ENCODE measurements at places on chromosomes 1 and 21. TPM values are rescaled to one million over a fixed set of nuclear protein-coding genes. Genes with fewer than 3 reads are reported as not detected.

GRCh38 chr1:197774466-197775281 is 606 bp downstream of the DENND1B start:
- H3K27me3 ChIP-seq, result no peaks in the 10 kb centered on the region
- H3K27ac ChIP-seq, result peak overlapping the region; percentile 72
- peaks cover 44% of the 10 kb centered on the region for H3K4me1 ChIP-seq
- H3K4me3 ChIP-seq, result peak overlapping the region; percentile 72

The FMO5 gene
- 1.0 TPM for total RNA-seq

DNA sequence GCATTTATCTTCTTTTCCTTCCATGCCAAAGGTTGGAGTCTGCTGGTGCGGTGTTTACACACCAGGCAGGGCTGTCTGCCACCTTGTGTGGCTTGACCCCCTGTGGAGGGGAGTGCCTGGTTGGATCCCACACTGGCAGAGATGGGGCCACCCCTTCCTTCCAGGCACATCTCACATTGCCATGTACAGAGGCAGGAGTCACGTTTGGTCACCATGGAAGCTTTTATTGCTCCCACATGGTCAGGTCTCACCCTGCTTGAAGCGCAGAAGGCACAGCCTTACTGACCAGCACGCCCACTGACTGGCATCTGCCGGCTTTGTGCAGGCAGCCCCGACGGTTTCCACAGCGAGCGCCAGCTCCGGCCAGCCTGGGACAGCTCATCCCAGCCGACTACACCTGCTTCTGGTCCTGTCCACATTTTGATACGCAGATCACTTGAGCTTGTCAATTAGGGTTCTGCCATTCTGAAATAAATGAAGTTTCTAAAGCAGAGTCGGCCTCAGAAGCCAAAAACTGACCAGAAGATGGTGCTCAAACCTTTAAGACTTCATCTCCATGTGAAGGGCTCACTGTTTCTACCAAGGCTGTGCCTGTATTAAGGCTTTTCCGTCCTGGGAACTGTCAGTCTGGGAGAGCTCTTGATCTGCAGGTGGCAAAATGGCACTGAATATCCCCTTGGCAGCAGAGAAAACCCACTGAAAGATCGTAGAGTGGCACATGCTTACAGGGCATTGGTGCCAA is 35.6 kb upstream of the EPHA8 start:
- H3K27ac ChIP-seq, result no peak overlapping the region
- no peak for DNase-seq
- H3K27me3 ChIP-seq, result no peaks in the 10 kb centered on the region
- H3K36me3 ChIP-seq, result no peaks in the 10 kb centered on the region
- H3K4me1 ChIP-seq, result no peaks in the 10 kb centered on the region

GRCh38 chr21:45266518-45267389 is 20.9 kb downstream of the POFUT2 start:
- DNase-seq, result no peak
- no peaks in the 10 kb centered on the region for H3K4me1 ChIP-seq
- H3K4me3 ChIP-seq, result no peak overlapping the region
- no peak overlapping the region for H3K27ac ChIP-seq
- H3K36me3 ChIP-seq, result peaks cover 13% of the 10 kb centered on the region

- DNase-seq, result no peak
- H3K27ac ChIP-seq, result no peak overlapping the region
- H3K4me1 ChIP-seq, result no peaks in the 10 kb centered on the region
- no peak overlapping the region for H3K4me3 ChIP-seq
- peaks cover 85% of the 10 kb centered on the region for H3K27me3 ChIP-seq
- H3K36me3 ChIP-seq, result no peaks in the 10 kb centered on the region
Measured at GRCh38 chr21:33151941-33152731, 77.6 kb upstream of the IFNAR2 start.

DNA sequence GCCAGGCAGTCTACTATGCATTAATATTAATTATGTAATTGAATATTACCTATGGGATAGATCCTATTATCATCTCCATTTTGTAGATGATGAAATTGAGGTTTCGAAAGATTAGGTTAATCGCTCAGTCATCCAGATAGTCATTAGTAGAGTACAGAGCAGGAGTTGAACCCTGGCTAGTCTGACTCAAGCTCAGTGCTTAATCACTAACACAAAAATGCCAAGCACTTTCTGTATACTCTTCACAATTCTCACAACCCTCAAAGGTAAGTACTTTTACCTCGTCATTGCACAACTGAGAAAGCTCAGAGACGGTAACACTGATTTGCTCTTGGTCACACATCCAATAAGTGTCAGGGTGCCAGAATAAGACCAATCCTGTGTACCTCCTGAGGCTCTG is 280.2 kb upstream of the PLXNA2 start:
- no peak for DNase-seq
- peaks cover 39% of the 10 kb centered on the region for H3K27me3 ChIP-seq
- H3K36me3 ChIP-seq, result no peaks in the 10 kb centered on the region
- H3K4me1 ChIP-seq, result no peaks in the 10 kb centered on the region

DNA sequence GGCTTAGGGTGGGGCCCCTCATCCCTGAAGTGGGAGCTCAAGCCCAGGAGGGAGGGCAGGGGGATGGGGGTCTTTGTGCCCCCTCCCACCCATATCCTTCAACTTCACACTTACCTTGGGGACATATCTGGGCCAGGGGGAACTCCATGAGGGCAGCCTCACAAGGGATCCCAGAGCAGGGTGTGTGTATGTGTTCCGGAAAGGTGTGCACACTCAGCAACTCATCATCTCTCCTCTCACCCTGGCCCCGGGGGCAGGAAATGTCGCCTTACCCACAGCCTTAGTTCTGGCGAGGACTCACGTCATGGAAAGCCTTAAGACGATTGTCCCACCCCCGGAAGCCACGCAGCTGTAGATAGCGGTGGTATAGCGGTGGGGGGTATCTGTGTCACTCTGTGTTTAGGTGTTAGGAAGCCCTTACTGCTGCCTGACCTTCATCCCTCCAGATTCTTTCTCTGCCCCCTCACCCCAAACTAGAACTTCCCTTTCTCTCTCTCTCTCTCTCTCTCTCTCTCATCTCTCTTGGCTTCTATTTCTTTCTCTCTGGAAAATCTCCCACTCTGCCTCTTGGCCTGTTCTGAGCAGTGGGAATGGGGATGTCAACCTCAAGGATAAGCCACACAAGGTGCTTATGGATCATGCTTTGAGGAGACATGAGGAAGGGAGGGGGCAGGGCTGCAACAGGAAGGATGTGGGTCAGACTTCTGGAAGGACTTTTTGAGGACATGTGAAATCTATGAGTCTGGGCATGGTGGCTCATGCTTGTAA is at the start of gene SH2D2A:
Gene SH2D2A (minus strand): TSS at position 288 of the 768 bp plus-strand sequence. CDS start 140 bp downstream, at position 148.
- peaks cover 16% of the 10 kb centered on the region for H3K4me1 ChIP-seq
- H3K27ac ChIP-seq, result no peak within 1 kb of the TSS
- peaks cover 7% of the 10 kb centered on the region for H3K36me3 ChIP-seq
- DNase-seq, result no peak
- no peak within 1 kb of the TSS for H3K4me3 ChIP-seq

- H3K27ac ChIP-seq, result peak overlapping the region; percentile 1
- H3K36me3 ChIP-seq, result peaks cover 21% of the 10 kb centered on the region
- H3K27me3 ChIP-seq, result no peaks in the 10 kb centered on the region
- H3K4me1 ChIP-seq, result peaks cover 89% of the 10 kb centered on the region
Measured at GRCh38 chr1:206947255-206947654, 989 bp upstream of the PIGR start.

- no peak for DNase-seq
- H3K4me3 ChIP-seq, result no peak overlapping the region
- H3K27me3 ChIP-seq, result peaks cover 73% of the 10 kb centered on the region
- no peaks in the 10 kb centered on the region for H3K36me3 ChIP-seq
- no peaks in the 10 kb centered on the region for H3K4me1 ChIP-seq
Measured at GRCh38 chr1:167623951-167624350, 6.1 kb upstream of the RCSD1 start.

- no peak for DNase-seq
- H3K36me3 ChIP-seq, result no peaks in the 10 kb centered on the region
- no peak overlapping the region for H3K27ac ChIP-seq
Measured at GRCh38 chr1:10733474-10734366, 62.7 kb downstream of the CASZ1 start.

The CFHR5 gene
- total RNA-seq, result not detected

The TLCD4 gene
- 52.1 TPM for total RNA-seq

The DNM3 gene
- total RNA-seq, result 1.3 TPM

DNA sequence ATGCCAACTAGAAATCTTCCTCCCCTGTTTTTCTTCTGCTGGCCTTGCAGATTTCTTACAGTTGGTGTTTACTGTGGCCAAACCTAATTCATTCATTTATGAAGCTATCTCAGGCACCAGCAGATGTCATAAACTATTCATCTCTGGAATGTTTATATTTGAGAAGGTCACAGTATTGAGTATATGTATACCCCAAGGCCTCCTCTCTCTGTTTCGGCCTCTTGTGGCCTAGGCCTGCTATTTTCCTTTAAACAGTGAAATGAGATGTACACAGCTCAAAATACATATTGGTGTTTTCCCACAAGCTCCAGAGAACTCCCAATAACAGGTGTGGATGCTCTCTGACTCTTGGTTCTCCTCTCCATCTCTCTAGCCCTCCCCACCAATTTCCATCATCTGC is 520.7 kb upstream of the CAMK1G start:
- no peak overlapping the region for H3K4me3 ChIP-seq
- no peak overlapping the region for H3K27ac ChIP-seq
- H3K4me1 ChIP-seq, result no peaks in the 10 kb centered on the region
- H3K27me3 ChIP-seq, result peaks cover 35% of the 10 kb centered on the region

DNA sequence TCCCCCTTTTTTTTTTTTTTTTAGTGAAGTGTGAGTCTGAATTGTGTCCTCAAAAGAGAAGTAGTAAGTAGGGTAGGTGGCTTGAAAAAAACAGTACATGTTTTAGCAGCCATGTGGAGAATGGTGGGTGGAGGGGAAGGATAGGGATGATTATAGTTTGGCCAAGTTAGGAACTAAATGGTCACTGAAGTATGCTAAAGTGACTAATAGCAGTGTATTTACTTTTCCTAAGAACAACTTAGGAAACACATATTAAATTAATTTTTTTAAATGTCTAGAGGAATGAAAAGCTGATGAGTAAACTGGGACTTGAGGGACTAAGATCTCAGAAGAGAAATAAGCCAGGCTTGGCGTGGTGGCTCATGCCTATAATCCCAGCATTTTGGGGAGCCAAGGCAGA is 55.5 kb downstream of the PLA2G4A start:
- no peak overlapping the region for H3K4me3 ChIP-seq
- H3K36me3 ChIP-seq, result no peaks in the 10 kb centered on the region
- no peak for DNase-seq
- no peaks in the 10 kb centered on the region for H3K27me3 ChIP-seq
- H3K27ac ChIP-seq, result no peak overlapping the region

DNA sequence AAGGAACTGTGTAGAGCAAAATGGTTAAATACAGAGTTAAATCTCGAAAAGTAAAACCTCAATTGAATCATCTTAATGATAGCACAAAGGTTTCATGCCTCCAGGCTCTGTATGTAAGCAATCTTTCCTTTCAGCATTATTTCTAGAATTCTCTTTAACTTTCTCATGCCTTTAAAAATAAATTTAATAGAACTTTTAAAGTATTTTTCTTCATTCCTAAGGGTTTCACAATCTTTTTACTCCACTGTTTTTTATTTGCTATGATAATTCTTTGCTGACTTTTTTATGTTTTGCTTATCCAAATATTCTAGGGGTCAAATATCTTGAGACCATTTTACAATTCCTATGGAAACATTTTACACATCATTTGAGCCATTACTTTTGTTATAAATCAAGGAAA is 288.0 kb downstream of the BACH1 start:
- no peak overlapping the region for H3K27ac ChIP-seq
- no peaks in the 10 kb centered on the region for H3K27me3 ChIP-seq
- DNase-seq, result no peak

DNA sequence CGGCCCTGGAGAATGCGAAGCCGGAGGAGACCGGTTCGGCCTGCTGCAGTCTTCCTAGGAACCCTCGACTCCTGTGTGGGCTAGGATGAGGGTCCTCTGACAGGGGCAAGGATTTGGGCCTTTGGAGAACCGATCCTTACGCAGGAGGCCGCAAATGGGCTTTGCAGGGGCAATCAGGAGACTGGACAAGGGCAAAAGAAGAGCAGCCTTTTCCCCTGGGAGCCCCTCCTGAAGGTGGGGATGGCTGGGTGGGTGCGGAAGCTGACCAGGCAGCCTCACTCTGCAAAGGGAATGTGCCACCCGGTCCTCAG is 111.7 kb downstream of the NAV1 start:
- H3K4me3 ChIP-seq, result peak overlapping the region; percentile 75
- H3K36me3 ChIP-seq, result peaks cover 12% of the 10 kb centered on the region
- peaks cover 68% of the 10 kb centered on the region for H3K27me3 ChIP-seq
- DNase-seq, result no peak
- H3K27ac ChIP-seq, result no peak overlapping the region

DNA sequence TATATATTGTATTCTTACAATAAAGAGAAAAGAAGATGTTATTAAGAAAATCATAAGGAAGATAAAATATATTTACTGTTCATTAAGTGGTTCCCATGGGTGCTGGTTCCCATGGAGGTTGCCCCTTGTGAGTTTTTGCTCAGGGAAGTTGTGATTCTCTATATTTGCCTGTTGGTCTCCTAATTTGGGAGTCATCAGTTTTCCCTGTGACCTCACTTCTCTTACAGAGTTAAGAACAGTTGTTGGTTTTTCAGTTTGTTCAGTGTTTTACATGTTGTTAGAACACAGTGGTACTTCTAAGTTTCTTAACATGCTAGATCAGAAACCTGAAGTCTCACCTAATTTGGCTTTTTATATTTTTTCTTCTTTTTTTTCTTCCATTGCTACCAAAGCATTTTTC is 109.2 kb downstream of the OSBPL9 start:
- no peak overlapping the region for H3K27ac ChIP-seq
- H3K4me3 ChIP-seq, result no peak overlapping the region
- H3K36me3 ChIP-seq, result peaks cover 19% of the 10 kb centered on the region
- no peaks in the 10 kb centered on the region for H3K27me3 ChIP-seq
- DNase-seq, result no peak

GRCh38 chr1:183331091-183331742 is 87.0 kb downstream of the NMNAT2 start:
- H3K27me3 ChIP-seq, result peaks cover 40% of the 10 kb centered on the region
- peak; percentile 17 for DNase-seq
- H3K36me3 ChIP-seq, result no peaks in the 10 kb centered on the region
- H3K27ac ChIP-seq, result no peak overlapping the region
- H3K4me3 ChIP-seq, result no peak overlapping the region
- peaks cover 8% of the 10 kb centered on the region for H3K4me1 ChIP-seq

- no peaks in the 10 kb centered on the region for H3K27me3 ChIP-seq
- no peaks in the 10 kb centered on the region for H3K36me3 ChIP-seq
- no peak for DNase-seq
- no peaks in the 10 kb centered on the region for H3K4me1 ChIP-seq
- H3K4me3 ChIP-seq, result no peak overlapping the region
Measured at GRCh38 chr1:232279909-232280400, 350.0 kb downstream of the SIPA1L2 start.

GRCh38 chr1:8595941-8596340 is 221.5 kb downstream of the RERE start:
- DNase-seq, result no peak
- no peaks in the 10 kb centered on the region for H3K4me1 ChIP-seq
- H3K4me3 ChIP-seq, result no peak overlapping the region
- H3K27me3 ChIP-seq, result no peaks in the 10 kb centered on the region
- H3K36me3 ChIP-seq, result peaks cover 4% of the 10 kb centered on the region
